Skeletal muscle cell (primary cell): ENCODE measurements at places on chromosomes 7 and 10.

GRCh38 chr7:85695533-85695932 lies 508.7 kb upstream of the SEMA3D start:
- peak; percentile 4 for DNase-seq

DNA sequence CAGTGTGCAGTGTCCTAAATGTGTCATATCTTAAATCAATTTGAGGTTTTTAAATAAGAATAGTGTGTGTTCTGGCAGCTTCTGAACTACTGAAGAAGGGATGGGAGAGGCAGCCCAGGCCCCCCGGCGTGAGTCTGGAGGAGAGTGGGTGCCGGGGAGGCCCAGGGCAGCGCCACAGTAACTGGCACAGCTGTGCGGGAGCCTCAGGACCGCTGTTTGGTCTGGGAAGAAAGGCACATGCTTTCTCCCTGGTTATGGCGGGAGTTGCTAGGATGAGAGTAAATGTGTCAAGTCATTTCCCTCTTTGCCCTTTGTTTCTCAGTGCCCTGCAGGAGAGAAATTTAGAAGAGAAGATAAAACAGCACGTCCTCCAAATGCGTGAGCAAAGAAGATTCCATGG lies 31.9 kb upstream of the PWWP2B start:
- DNase-seq = no peak

DNA sequence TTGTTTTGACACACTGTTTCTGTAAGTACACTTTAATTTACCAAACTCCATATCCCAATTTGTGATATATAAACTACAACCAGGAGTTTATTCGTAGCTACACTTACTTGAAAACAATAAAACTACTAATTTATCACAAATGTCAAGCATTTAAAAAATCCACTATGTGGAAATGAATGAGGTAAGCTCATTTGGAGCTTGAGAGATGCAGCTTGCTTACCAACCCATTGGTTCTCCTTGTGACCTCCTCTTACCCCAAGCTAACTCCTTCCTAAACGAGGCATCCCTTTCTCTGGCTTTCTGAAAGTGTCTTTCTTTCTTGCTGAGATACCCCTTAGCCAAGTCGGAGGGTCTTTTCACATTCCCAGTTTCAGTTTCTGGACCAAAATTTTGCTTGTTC lies 2.5 kb downstream of the OR6V1 start:
- DNase-seq = no peak

DNA sequence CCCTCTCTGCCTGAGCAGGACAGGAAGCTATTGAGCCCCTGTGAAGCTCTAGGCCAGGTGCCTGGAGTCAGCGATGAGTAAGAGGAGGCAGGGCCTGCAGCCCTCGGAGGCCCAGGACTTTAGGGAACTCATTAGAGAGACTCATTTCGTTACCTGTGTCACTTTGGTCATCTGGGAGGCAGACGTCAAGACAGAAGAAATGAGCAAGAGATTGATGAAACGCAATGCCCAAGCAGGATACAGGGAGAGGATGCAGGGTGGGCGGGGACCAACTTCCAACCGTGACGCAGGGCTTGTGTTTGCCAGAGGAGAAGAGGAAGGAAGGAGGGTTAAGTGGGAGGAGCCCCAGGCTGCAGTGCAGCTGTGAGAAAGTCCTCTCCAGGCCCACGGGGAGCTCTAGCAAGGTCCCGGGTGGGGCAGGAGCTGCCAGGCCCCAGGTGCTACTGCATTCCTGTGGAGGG lies 26.4 kb upstream of the GNA12 start:
- peak; percentile 34 for DNase-seq

DNA sequence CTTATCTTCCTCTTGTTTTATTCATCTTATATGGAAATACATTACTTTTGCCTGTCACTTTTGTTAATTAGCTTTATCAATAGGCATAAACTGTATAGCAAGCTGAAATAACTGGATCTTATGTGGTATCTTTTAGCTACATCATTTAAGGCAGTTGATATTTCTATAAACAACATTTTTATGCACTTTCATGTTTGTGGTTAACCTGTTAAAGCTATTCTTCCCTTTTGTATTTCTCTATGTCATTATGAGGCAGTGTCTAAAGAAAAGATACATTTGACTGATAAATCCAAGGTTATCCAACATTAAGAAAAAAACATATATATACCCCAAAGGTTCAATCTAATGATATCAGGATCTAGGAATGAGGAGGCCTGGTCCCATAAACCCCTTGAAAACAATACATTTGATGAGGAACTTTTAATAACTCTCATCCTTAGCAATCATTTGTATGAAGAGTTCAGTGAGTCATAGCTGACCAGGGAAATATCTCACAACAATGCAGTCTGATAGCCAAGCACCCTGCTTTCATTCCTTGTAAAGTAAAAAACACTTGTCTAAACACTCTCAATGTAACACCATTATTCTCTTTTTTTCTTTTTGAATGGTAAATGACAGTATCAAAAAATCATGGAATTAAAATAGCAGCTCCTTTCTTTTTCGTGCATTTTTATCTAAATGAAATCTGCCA lies 300.9 kb downstream of the NEBL start:
- peak; percentile 17 for DNase-seq

GRCh38 chr10:49319206-49319605 lies 20.2 kb downstream of the C10orf71 start:
- DNase-seq = no peak

- peak; percentile 84 for DNase-seq
Measured at GRCh38 chr10:109205929-109206585, 717.3 kb downstream of the XPNPEP1 start.

DNA sequence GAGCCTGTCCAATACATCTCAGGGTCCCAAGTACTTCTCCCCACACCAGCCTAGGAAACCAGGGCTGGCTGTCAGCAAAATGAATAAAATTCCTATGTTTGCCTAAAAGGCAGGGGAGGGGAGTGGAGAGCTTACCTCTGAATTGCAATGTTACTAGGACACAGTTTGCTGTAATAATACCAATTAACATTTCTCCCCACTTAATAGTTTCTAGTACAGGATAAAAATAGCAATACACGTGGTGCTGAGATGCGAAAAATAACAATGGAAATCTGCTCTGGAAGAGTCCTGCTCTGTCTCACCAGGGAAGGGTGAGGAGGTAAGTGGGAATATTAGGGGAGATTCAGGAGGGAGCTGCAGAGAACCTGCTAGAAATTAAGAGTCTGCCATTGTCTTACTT lies 112.3 kb downstream of the PLXNA4 start:
- no peak for DNase-seq

GRCh38 chr10:116668446-116668845 lies 47.7 kb downstream of the PNLIPRP2 start:
- no peak for DNase-seq

- DNase-seq = no peak
Measured at GRCh38 chr7:87414794-87415188, 60.7 kb downstream of the ABCB4 start.

GRCh38 chr10:75972491-75973276 lies 541.3 kb downstream of the LRMDA start:
- peak; percentile 71 for DNase-seq

DNA sequence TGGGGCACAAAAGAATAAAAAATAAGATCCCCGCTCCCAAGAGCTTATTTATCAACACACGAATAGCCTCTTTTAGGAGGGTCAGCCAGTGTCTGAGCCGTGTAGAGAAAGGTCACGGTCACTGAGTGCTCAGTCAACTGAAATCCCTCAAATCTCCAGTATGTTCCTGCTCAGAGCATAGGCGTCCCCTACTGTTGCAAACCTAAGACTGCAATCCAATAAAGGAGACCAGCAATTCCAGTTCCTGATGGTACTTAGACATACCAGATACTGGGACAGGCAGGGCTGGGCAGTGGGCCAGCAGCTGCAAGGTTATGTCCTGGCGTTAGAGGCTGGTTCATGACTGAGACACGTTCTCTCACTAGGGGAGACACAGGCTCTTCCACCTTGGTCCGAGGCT lies 93.6 kb downstream of the CACNB2 start:
- no peak for DNase-seq

- DNase-seq = no peak
Measured at GRCh38 chr7:101518336-101518735, 110.8 kb downstream of the MYL10 start.

DNA sequence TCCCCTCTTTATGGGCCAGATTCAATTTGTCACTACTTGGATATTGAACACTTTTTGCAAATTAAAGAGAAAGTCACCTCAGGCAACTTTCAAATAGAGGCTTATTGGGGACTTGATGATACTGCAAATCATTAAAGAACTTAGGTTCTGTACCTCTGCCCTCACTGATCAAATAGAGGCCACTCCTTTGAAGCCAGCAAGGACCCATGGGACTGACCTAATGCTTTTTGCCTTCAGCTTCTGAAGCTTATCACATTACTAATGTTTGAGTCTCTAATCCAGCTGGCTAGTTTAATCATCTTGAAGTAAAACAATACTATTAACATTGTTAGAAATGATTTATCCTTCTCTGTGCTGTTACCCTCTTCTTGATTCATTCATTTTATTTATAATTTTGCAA lies 93.0 kb upstream of the ZNF800 start:
- DNase-seq = no peak

DNA sequence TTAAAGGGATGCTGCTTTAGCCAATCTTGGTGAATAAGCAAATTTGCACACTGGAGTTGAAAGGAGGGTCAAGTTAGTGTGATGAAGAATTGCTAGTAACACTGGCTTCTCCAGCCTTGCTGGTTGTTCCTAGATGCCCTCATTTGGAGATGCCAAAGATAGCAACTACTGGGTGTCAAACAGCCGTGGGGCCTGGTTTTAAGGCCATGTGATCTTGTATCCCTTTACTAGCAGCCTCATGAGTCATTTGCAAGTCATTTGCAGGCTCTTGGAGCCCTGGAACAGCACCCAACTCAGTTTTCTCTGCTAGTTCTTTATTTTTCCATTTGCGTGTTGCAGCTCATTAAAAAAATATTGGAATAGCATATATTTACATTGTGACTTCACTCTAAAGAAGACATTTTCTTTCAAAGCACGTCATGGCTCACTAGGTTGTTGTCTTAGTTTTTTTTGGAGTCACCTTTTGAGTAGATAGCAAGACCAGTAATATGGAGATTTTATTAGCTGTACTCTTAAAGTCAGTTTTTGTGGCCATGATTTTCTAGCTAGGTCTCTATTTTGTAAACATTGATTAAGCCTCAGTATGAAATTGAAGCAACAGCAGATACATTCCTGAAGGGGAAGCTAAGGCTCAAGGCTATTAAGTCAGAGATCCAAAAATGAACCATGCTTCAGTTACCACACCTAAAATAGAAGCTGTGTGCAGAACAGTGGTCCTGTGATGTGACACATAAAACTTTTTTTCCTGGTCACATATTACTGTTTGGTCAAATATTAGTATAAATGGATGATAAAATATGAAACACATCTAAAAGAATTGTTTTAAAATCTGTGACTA lies 1.3 kb downstream of the LSMEM1 start:
- peak; percentile 82 for DNase-seq

DNA sequence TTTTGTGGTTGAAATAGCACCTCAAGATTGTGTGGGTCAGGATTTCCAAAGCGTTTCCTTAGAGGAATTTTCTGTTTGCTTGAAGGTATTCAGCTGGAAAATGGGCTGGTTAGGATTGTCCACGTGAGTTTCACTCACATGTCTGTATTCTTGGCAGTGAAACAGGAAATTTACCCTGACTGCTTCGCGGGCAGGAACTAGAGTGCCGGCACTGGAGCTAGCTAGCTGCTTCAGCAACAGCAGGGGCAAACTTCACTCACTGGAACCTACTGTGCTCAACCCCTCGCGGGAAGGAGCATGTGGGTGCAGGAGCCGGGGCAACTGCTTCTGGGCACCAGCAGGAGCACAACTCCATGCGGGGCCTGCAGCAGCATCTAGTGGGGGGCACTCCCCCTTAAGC lies 38.0 kb upstream of the RTKN2 start:
- DNase-seq = no peak

GRCh38 chr10:122162671-122163173 lies 108.4 kb upstream of the BTBD16 start:
- DNase-seq = no peak

DNA sequence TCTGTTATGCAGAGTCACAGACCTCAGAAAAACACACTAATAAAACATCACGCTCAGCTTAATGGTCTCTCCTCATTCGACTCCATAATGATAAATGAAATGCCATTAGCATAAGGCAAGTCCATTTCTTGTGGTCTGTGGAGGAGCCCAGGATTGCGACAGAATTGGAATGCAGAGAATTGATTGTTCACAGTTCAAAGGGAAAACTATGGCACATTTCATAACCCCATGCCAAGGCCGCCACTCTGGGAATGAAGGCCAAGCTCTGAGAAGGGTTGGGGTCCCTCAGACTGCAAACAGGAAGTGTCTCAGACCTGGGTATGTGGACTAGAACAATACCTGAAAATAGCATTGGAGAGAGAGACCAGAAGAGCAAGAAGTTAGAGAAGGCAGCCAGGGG lies 398.9 kb downstream of the ADRA2A start:
- no peak for DNase-seq

DNA sequence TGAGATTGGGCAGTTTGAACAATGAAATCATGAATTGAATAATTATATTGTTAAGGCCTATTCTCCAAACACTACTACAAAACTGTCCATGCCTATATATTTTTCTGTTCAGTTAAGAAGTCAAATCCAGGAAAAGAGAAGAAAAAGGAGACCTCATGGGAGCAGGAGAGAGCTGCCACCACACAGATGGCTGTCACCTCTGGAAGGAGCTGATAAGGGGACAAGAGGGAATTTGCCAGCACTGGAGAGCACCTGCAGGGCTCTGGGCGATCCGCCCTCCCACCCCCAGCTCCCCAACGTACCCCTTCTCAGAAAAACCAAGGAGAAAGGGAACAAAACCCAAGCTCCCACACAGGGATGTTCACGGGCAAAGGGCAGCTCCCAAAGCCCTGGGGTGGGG lies 227.8 kb downstream of the TNS3 start:
- DNase-seq = no peak

DNA sequence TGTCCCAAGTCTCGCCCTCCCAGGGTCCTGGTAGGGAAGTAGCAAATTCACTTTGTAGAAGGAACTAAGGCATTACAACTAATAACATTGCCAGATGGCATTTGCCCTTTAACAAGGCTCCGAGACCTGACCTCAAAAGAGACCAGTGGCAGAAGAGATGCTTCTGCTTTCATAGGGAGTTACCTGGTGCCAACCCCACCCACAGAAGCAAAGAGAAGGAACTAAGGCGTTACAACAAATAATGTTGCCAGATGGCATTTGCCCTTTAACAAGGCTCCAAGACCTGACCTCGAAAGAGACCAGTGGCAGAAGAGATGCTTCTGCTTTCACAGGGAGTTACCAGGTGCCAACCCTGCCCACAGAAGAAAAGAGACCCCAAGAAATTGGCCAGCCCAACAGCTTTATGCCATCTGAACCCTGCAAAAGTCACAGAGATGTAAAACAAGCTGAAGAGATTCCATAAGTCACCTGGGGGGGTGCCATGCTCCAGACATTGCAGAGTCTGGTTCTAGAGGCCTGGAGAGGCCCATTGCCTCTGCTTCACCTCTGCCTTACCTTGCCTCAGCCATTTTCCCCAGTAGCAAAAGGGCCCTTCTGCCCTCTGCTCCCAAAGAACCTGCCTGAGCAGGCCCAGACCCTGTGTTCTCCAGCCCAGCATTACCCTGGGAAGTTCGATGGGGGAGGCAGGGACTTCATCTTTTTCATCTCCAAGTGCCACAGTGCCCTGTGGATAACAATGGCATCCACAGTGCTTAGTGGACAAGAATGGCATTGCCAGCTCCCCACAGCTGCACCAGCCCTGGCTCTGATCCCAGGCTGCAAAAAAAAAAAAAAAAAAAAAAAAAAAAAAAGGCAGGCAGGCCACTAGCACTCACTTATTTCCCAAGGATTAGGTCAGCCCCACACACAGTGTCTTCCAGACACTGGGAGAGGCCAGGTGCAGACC lies 179.5 kb upstream of the PLXNA4 start:
- DNase-seq = no peak
